CD4-positive, alpha-beta T cell treated with Interleukin-1 beta for 1 hour (primary cell): ENCODE measurements at places on chromosomes 3 and 15.

DNA sequence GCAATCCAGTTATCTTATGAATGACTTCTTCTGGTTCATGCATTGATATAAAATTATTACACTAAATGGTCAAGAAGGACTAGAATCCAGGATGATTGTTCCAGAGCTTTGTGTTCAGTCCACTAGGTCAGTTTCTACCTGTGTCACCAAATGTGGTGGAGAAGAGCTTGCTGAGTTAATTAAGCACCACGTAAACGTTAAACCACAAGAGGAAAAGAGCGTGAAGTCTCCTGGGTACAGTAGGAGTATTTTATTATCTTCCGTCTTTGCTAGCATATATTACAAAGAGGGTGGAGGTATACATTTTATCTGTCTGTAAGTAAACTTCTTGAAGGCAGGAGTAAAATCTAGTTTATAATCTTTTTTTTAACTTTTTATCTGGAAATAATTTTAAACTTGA, 23.5 kb downstream of the CHP1 start:
- no peak for DNase-seq

GRCh38 chr3:148789146-148789545, 38.5 kb upstream of the CPB1 start:
- DNase-seq = no peak

DNA sequence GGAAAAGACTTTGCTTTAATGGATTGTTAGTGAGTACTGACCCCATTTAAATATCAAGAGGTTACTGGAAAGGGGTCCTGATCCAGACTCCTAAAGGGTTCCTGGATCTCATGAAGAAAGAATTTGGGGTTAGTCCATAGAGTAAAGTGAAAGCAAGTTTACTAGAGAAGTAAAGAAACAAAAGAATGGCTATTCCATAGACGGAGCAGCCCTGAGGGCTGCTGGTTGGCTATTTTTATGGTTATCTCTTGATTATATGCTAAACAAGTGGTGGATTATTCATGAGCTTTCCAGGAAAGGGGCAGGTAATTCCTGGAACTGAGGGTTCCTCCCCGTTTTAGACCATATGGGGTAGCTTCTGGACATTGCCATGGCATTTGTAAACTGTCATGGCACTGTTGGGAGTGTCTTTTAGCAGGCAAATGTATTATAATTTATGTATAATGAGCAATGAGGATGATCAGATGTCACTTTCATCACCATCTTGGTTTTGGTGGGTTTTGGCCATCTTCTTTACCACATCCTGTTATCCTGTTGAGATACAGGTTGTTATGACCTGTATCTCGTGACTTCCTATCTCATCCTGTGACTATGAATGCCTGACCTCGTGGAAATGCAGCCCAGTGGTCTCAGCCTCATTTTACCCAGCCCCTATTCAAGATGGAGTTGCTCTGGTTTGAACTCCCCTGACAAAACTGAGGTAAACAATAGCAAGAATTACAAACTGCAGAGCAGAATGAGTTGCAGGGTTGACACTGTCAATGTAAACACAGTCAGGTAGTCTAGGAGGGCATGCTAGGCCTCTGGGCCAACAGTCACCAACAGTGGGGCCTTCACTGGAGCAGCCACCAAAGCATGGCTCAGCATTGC, 10.3 kb upstream of the GPR160 start:
- DNase-seq = no peak

GRCh38 chr15:73232776-73233175, 136.0 kb downstream of the HCN4 start:
- DNase-seq = no peak

DNA sequence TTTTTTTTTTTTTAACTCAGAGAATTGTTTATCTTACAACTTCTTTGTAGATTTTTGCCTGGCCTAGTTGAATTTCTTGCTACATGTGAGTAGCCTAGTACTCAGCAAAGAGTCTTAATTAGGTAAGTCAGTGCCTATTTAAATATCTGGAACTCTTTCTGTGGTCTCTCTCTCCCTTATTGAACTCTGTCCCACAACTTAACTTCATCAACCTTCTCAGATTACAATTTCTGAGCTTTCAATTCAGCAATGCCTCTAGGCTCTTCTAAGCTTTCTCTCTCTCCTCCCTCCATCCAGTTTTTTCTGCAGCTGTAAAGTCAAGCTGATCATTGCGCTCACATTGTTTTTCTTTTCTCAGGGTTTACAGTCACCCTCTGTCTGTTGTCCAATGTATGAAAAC, 517.6 kb upstream of the ROBO1 start:
- DNase-seq = no peak

DNA sequence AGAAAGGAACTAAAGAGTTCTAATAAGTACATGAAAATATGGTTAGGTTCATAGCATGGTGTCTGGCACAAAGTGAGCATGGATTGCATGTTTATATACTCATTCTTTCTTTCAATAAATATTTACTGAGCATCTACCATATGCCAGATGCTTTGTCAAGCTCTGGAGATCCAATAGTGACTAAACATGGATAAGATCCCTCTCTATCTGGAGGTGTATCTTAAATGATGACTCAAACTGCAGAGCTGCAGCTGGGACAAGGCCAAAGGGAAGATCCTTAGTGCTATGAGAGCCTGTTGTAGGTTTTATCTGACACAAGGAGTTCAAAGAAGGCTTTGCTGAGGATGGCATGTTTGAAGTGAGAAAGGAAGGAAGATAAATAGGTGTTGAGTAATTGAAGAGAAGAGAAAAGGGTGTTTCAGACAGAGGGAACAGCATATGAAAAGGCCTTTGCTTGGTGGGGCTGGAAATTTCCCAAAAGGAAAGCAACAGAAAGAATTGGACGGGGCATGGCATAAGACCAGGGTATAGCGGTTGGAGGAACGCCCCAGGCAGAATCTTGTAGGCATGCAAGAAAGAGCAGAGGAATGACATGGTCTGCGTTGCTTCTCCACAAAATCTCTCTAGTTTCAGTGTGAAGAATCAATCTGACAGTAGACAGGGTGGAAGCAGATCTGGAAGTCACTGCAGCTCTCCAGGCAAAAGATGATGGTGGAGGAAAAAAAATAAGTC, 239.9 kb upstream of the LRTM1 start:
- no peak for DNase-seq

- DNase-seq = no peak
Observed at GRCh38 chr3:47985381-47985780, 30.8 kb downstream of the MAP4 start.

- DNase-seq = no peak
Observed at GRCh38 chr3:13088028-13089006, 15.1 kb upstream of the IQSEC1 start.

DNA sequence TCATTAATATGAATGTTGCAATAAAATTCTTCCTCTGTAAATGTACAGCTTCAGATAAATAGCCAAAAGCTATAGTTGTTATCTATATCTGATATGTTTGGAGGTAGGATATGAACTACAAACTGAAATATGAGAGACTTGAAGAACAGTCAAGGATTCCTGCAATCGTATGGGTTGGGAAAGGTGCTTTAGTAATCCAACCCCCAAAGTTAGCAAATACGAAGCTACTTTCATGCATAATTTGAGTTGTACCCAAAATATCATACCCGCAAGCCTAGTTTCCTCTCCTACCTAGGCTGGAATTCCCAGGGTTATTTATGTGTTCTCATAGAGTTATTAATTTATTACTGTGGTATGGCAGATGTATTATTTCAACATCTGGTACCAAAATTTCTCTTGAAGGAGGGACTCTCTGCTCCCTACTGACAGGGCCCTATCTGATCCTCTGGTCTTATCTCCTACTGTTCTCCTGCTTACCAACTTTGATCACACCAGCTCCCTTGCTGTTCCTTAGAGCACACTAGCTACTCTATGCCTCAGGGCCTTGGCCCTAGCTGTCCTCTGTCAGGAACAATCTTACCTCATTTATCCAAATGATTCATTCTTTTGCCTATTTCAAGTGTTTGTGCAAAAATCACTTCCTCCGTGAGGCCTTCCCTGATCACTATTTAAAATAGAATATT, 140.4 kb upstream of the CCDC54 start:
- DNase-seq = no peak

- DNase-seq = no peak
Observed at GRCh38 chr3:115487968-115488367, 135.3 kb upstream of the GAP43 start.

GRCh38 chr3:136577791-136578190, 174.4 kb downstream of the STAG1 start:
- DNase-seq = no peak

DNA sequence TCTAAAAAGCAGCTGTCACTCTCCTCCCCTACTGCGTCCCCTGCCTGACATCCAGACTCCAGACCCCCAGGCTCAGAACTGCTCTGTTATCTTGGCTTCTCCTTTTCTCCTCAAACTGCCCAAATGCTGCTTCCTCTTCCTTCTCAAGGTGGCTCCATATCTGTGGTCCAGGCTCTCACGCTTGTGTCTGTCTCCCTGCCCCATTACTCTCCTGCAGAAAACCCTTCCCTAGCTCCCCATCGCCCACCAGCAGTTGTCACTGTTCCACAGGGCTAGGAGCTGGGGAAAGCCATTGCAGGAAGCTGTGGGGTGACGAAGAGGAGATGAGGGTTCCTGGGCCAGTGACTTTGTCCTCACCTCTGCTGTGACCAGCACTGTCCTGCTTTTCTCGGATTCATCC, 30.7 kb upstream of the CGNL1 start:
- DNase-seq = no peak
